Naive B cell (primary cell): ENCODE measurements at places on chromosomes 3 and 15. TPM values are rescaled to one million over a fixed set of nuclear protein-coding genes. Genes with fewer than 3 reads are reported as not detected.
A peak's percentile ranks its signal among the peaks of the same experiment; 100 is the strongest.

Gene EEFSEC
- polyA plus RNA-seq = 8.5 TPM

Gene PHLDB2
- polyA plus RNA-seq = 4.6 TPM

Gene NDUFB4
- 225 TPM for polyA plus RNA-seq

Gene P2RY14
- polyA plus RNA-seq = 48.8 TPM

DNA sequence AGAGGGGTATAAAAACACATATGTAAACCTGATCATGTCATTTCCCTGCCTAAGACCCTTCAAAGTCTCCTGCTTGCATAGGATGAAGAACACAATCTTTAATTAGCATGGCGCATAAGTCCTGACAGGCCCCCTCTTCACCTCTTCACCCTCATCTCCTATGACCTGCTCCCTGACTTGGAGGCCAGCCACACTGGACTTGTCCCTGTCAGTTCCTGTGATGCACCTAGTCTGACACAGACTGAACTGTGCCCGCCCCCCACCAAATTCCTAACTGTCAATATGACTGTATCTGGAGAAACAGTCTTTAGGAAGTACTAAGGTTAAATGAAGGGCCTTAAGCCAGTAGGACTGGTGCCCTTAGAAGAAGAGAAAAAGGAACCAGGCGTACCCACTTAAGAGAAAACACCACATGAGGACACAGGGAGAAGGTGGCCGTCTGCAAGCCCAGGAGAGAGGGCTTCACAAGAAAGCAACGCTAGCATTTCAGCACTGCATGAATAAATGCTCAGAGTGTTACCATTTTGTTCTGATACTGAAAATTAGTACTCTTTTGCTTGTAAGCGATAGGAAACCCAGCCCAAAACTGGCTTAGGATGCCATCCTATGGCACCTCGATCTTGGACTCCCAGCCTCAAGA, 34.0 kb downstream of the MRPL46 start:
- no peak for DNase-seq
- H3K27me3 ChIP-seq = peaks cover 46% of the 10 kb centered on the region
- no peaks in the 10 kb centered on the region for H3K4me1 ChIP-seq
- H3K27ac ChIP-seq = no peak overlapping the region
- no peak overlapping the region for H3K4me3 ChIP-seq
- H3K36me3 ChIP-seq = no peaks in the 10 kb centered on the region

GRCh38 chr15:74276560-74276959, 40.4 kb downstream of the CCDC33 start:
- no peaks in the 10 kb centered on the region for H3K4me1 ChIP-seq
- peaks cover 18% of the 10 kb centered on the region for H3K27me3 ChIP-seq
- peak overlapping the region; percentile 81 for H3K27ac ChIP-seq
- H3K4me3 ChIP-seq = no peak overlapping the region
- no peak for DNase-seq
- no peaks in the 10 kb centered on the region for H3K36me3 ChIP-seq

DNA sequence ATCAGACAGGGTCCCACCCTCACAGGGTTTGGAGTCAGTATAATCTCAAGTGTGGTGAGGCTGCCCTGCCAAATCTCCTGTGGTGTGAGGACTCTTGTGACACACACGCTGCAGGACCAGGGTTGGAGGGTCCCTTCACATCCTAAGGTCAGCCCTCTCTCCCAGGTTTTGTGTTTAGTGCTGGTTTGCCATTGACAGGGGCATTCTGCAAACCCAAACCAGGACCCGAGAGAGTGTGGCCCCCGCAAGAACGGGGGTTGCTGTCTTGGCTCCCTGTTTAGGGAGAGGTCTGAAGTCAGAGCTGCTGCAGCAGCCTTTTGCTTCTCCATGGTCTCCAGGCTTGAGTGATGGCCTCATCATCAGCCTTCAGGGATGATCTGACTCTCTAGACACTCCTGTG, 14.7 kb downstream of the FAM107A start:
- no peak overlapping the region for H3K27ac ChIP-seq
- no peaks in the 10 kb centered on the region for H3K27me3 ChIP-seq
- DNase-seq = no peak
- H3K36me3 ChIP-seq = no peaks in the 10 kb centered on the region
- H3K4me1 ChIP-seq = no peaks in the 10 kb centered on the region
- H3K4me3 ChIP-seq = no peak overlapping the region

DNA sequence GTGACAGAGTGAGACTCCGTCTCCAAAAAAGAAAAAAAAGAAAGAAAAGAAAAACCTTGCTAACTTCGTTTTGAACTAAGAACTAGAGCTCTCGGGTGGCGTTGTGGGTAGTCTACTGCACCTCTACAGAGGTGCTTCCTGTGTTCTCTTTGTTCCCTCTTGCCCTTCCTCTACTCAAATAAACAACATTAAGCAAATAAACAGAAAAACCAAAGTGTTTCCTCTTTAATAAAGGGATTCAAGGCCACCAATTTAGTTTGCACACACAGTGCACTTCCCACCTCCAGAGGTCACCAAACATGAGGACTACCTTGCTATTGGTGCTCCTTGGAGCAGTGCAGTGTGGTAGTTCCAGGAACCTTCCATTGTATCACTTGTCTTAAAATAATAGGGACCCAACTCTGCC, 354.2 kb upstream of the TBL1XR1 start:
- H3K4me3 ChIP-seq = no peak overlapping the region
- H3K36me3 ChIP-seq = no peaks in the 10 kb centered on the region
- H3K27ac ChIP-seq = no peak overlapping the region
- no peaks in the 10 kb centered on the region for H3K27me3 ChIP-seq
- DNase-seq = no peak

- no peak overlapping the region for H3K4me3 ChIP-seq
- no peak for DNase-seq
- H3K27me3 ChIP-seq = no peaks in the 10 kb centered on the region
- H3K27ac ChIP-seq = no peak overlapping the region
- H3K4me1 ChIP-seq = no peaks in the 10 kb centered on the region
Observed at GRCh38 chr15:56815247-56815646, 81.9 kb upstream of the ZNF280D start.

- H3K27me3 ChIP-seq = no peaks in the 10 kb centered on the region
- H3K27ac ChIP-seq = peak overlapping the region; percentile 100
- H3K4me3 ChIP-seq = peak overlapping the region; percentile 97
- DNase-seq = no peak
- H3K4me1 ChIP-seq = peaks cover 83% of the 10 kb centered on the region
- no peaks in the 10 kb centered on the region for H3K36me3 ChIP-seq
Observed at GRCh38 chr15:74786551-74787165, 4.8 kb downstream of the CSK start.

DNA sequence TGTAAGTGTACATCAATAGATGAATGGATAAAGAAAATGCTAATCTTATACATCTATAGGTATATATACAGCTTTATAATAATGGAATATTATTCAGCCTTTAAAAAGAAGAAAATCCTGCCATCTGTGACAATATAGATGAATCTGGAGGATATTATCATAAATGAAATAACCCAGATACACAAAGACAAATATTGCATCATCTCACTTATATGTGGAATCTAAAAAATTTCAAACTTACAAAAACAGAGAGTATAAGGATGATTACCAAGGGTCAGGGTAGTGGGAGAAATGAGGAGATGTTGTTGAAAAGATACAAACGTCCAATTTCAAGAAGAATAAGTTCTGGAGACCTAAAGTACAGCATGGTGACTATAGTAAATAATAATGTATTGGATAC, 85.4 kb upstream of the AGTR1 start:
- H3K27ac ChIP-seq = no peak overlapping the region
- no peaks in the 10 kb centered on the region for H3K27me3 ChIP-seq
- no peak overlapping the region for H3K4me3 ChIP-seq
- DNase-seq = no peak

- peaks cover 4% of the 10 kb centered on the region for H3K4me1 ChIP-seq
- H3K27ac ChIP-seq = no peak overlapping the region
- no peak overlapping the region for H3K4me3 ChIP-seq
- peaks cover 50% of the 10 kb centered on the region for H3K27me3 ChIP-seq
Observed at GRCh38 chr3:10553591-10554235, 48.3 kb upstream of the ATP2B2 start.

DNA sequence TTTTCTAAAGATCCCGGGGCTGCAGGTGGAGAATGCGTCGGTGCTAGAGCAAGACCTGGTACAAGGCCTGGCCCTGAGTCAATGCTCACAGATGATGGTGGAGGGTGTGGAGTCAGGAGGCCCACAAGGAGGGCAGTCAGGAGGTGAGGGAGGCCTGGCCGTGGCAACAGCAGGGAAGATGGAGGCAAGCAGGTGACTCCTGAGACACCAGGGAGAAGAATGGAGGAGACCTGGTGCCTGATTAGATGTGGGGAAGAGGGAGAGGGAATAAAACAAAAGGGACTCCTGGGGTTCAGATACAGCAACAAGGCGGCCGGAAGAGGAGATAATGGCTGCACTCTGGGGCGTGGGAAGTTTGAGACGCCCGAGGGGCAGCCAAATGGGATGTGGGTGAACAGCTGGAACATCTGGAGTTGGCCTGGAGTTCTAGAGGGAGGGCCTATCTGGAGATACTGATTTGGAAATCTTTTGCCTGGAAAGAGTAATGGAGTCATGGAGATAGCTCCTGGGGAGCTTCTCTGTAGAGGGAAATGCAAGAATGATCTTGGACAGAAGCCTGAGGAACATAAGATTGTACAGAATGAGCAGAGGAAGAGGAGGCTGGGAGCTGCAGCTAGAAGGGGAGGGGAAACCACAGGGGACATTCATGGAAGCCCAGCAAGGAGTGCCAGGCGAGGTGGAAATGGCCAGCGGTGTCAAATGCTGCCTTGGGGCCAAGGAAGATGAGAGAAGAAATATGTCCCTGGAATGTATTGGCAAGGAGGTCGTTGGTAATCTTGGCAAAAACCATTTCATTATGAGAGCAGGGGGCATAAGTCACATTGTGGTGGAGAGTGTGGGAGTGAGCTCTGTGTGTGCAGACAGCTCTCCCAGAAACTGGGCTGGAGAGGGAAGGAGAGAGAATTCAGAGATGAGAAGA, 67.5 kb upstream of the CORO2B start:
- H3K4me1 ChIP-seq = no peaks in the 10 kb centered on the region
- no peaks in the 10 kb centered on the region for H3K36me3 ChIP-seq
- no peak for DNase-seq

DNA sequence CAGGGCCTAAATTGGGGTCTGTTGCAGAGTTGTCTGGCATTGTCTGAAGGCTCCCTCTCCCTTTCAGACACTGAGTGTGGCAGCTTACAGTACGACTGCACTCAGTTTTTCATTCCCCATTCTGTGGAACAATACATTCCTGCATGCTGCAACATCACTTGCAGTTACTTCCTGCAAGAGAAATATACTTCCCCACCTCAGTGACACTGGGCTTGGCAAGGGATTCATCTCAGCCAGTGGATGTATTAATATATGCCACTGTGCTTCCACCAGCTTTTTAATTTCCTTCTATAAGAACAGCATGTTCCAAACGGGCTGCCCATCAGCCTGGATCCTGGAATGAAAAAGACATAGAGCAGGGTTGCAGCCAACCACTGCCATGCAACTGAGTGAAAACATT, 23.1 kb downstream of the B3GALNT1 start:
- H3K4me3 ChIP-seq = no peak overlapping the region
- H3K27me3 ChIP-seq = no peaks in the 10 kb centered on the region
- peaks cover 11% of the 10 kb centered on the region for H3K4me1 ChIP-seq
- H3K27ac ChIP-seq = no peak overlapping the region
- no peaks in the 10 kb centered on the region for H3K36me3 ChIP-seq
